Ovary (tissue), 10 donors: ENCODE measurements at places on chromosomes 3 and 15.

- no peak for DNase-seq
Observed at GRCh38 chr3:34957677-34958076, 681.6 kb upstream of the ARPP21 start.

GRCh38 chr3:44509393-44509921 lies 32.0 kb upstream of the ZNF445 start:
- DNase-seq = no peak

DNA sequence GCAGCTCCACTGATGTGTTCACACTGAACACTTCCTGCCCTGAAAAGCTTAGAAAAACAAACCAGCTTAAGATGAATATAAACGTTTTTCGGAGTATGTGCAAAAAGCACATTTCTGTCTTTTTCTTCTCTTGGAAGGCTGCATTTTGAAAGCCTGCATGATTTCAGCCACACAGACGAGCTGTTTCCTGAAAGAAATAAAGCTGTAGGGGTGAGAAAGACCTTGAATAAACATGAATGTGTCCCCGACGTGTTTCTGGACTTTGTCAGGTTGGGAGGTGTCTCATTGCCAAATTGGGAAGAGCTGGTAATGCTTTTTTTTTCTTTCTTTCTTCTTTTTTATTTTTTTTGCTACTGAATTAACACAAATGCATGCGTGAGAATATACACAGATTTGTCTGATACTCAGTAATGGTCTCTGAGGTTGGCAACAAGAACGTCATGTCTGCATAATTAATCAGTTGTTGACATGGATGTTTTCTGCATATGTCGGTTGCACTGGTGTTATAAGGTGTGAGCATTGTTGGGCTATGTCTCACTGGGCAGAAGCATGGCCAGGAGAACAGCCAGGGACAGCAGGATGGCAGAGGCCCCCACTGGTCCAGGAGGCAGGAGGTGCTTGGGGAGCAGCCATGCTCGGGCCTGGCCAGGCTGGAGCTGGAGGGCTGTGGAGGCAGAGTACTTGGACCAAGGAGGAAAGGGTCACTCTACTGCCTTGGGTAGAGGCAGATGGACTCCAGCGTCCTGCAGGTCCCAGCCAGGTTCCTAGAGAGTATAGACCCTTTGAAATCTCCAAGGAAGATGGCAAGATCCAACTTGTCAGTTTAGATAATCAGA lies 39.0 kb downstream of the ADAMTSL3 start:
- DNase-seq = no peak

GRCh38 chr3:53974324-53974723 lies 82.7 kb upstream of the SELENOK start:
- no peak for DNase-seq

DNA sequence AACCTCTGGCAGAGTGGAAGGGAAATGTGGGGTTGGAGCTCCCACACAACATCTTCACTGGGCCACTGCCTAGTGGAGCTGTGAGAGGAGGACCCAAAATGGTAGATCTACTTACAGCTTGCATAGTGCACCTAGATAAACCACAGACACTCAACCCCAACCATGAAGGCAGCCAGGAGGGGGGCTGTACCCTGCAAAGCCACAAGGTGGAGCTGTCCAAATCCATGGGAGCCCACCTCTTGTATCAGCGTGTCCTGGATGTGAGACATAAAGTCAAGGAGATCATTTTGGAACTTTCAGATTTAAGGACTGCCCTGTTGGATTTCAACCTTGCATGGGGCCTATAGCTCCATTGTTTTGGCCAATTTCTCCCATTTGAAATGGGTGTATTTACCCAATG lies 20.9 kb downstream of the TP63 start:
- no peak for DNase-seq
